ENCODE measurements at places on chromosomes 12 and 14. TPM values are rescaled to one million over a fixed set of nuclear protein-coding genes. Genes with fewer than 3 reads are reported as not detected.

- no peak for DNase-seq
Observed at GRCh38 chr12:65728848-65729793, 95.2 kb upstream of the HMGA2 start.

- DNase-seq = no peak
Observed at GRCh38 chr14:88270776-88271175, 52.3 kb downstream of the KCNK10 start.

DNA sequence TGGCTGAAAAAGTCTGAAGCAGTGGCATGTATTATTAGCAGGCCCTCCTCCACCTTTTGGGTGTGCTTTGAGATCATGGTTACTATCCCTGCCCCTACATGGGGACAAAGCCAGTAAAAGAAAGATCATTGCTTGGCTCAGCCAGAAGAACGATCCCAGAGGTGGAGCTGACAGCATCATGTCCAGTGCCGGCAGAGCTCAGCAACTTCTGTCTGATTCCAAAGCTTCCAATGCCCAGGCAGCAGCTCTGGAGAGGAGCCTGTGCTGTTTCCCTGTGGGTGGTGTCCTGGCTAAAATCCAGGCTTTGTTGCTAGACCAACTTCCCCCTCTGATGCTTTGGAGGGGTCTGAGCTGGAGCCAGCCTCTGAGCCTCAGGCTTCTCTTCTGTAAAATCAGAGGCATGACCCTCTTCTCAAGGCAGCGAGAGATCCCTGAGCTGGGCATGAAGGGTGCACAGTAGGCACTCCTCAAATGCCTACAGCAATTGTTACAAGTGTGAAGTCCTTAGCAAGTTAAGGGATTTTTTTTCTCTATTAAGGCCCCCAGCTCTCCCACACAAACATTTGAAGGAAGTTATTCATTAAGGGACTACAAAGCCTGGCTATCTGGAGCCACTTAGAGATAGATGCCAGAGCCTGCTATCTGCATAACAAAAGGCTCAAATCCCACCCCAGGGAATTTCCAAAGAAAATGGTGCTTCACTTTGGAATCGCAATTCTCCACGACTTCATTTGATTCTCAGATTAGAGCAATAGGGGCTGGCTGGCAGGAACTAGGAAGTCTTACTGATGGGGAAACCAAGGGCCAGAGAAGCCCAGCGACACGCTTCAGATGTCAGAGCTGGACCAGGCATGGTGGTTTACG is 10.9 kb upstream of the GSC start:
- DNase-seq = no peak

DNA sequence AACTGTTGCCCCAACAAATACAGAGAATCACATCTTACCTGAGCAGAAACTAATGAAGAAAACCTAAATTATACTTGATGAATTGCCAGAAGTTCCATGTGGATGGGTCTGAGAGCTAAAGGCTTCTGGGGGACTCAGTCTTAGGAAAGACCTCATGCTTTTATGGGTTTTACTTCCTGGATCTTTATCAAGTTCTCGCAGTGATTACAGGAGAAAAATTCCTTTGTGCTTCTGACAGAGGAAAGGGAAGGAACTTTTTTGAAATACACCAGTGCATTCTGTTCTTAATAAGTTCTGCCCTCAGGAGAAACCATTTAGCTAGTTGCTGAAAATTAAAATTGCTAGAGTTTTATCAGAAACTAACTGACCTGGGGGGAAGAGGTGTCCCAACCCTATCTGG is 203.9 kb upstream of the KITLG start:
- DNase-seq = no peak

DNA sequence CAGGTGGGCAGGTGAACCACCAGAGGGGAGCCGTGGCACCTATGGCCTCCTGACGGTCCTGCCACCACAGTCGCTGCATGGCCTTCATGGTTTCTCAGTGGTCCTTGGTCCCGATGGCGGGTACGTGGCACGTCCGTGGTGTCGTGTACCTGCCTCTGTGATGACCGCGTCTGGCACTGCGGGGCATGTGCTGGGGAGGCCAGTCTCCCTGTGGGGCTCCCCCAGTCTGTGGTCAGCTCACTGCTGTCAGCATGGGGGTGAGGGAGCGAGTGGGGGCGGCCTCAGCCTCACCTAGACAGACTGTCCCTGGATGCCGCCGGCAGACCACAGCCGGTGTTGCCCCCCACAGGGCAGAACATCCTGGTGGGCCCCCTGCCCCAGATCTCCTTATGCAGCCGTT is 267.2 kb downstream of the SEC23A start:
- no peak for DNase-seq

- no peak for DNase-seq
Observed at GRCh38 chr12:50403001-50403440, 2.3 kb downstream of the LARP4 start.

DNA sequence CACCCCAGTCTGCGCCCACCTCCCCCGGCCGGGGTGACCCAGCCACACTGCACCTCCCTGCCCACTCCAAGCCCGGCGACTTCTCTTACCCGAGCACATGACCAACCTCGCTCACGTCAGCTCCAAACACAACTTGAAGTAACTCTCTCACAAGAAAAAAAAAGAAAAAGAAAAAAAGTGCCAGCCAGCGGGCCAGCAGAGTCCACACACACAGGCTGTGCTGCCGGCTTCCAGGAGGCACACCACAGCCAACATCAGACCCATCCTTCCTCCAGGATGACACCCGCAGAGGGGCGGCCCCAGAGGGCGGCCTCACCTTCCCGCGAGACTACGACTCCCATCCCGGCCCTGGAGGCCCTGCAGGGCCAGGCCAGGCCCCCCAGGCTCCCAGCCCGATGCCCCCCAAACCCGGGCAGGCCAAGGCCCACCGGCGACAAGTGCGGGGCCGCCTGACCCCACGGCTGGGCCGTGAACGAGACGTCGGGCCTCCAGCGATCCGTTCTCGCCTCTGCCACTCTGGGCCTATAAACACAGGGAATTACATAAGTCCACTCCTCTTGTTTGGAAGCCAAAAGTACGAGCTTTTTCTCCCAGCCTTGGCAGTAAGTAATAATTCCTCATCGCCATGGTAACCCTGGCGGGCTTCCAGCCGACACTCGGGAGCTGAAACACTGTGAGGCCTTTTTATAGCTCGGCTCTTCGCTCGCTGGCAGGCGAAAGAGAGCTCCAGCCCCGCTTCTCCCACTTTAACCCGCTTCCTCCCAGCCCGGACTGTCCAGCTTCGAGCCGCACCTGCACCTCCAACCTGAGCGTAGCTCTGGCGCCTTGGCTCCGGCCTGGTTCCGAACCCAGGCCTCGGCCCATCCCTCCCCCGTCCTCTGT is 49.1 kb downstream of the NCOR2 start:
- DNase-seq = no peak

- no peak for DNase-seq
Observed at GRCh38 chr14:102898298-102898697, 24.2 kb upstream of the AMN start.

DNA sequence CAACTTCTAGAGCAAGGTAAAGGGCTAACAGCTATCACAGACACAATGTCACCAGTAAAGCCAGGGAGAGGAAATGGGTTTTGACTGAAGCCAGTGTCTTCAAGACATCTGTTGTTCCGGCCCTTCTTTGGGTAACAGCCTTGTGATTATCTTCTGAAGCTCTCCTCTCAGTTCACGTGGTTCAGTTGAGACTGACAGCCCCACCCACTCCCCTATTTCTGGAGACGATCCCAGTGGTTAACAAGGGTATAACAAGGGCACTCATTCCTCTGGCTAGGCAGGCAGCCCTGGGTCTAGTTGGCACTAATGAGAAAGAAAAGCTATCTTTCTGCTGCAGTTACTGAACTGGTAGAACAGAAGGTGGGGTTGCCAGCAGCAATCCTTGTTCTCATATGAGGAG is 6.9 kb downstream of the GNPTAB start:
- DNase-seq = peak; percentile 88

- DNase-seq = no peak
Observed at GRCh38 chr12:18415227-18415626, 153.9 kb downstream of the PIK3C2G start.

DNA sequence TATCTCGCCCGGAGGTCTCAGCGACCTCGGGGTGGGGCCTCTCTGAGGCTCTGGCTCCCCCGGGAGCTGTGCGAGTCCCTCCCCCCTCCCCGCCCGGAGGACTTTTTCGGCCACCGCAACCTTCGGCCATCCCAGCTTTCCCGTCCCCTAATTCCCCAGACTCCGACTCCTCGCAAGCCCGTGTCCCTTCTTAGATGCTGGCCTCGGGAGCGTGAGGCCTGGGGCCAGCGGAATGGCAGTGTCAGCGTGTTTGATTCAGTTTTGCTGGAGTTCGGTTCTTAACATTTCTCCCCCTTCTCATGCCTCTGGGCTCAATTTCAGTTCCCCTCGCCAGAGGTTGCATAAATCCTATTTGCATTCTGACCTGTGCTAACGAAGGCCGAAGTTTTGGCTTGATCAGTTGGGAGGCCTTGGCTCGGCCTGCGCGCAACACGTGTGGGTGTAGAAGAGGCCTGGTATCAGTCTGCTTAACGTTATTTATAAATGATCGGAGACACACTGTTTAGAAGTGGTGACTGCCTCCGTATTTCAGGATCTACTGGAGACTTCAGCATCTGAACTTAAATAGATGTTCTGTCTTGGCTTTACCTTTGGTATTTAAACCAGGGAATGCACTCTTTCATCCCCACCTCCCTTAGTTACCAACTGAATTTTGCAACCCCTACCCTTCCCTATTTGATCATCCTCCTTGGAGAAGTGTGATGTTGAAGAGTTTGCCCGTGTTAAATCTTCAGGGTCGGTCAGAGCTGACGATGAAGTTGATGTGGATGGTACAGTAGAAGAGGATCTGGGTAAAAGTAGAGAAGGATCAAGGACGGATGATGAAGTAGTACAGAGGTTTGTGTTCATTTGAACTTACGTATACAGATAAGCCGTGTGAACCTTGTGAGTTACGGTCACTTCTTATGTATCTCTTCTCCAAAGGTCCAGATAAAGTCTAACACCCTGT is 851 bp downstream of the HSP90B1 start:
- DNase-seq = no peak

Gene DTX1
- total RNA-seq = not detected

Gene RAB35
- 61.0 TPM for total RNA-seq

Gene PSMB5
- 74.5 TPM for total RNA-seq

Gene TAS2R19
- 1.9 TPM for total RNA-seq

Gene BEGAIN
- total RNA-seq = 1.2 TPM
